Fibroblast of skin of right biceps (primary cell): ENCODE measurements at places on chromosomes 12 and 14.

DNA sequence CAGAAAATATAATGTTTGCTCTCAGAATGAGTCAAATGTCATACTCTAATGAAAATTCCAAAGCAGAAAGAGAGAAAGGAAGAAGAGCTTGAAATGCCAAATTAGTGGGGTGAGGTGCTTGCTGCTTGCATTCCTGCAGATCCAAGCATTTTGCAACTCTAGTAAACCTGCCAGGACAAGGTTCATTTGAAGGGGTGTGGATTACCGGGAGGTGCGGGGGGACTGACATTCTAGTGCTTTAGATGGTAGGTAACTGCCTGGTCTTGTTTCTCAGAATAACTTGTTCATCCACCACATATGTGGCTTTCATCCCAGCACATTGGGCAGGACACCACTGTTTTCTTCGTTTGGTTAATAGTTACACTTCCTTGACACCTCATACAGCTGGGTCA lies 144.4 kb downstream of the AKAP6 start:
- peak; percentile 81 for DNase-seq

DNA sequence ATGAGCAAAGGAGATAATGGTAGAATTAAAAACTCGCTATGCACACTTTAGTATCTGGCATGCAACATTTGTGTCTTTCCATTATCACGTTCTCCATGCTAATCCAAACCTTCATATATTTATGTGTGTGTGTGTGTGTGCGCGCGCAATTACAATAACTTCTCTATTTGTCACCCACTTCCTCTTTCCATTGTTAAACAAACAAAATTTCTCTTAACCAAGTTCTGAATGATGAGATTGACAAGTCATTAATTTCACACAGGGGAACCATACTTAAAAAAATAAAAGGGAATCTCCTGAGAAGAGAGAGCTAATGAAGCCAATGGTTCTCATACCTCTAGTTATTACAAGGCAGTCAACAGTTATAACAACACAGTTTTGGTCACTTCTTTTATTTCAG lies 575.9 kb upstream of the MDGA2 start:
- DNase-seq: no peak

GRCh38 chr14:32186248-32186647 lies 15.6 kb upstream of the RNU6-7 start:
- no peak for DNase-seq

DNA sequence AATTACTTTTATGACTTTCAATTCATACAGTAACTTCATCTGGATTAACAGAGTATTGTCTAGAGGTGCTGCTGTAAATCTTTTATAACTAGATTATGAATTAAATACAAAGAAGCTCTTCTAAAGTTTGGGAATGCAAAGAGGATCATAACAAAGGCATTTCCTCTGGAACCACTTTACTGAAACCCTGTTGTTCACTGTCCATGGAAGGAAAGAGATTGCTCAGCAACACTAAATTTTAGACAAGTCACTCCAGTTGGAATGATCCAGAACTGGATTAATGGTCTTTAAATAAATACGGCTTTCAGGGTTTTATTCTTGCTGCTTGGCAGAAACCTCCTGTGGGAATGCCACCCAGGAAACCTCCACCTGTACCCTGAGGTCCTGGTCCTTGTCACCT lies 250.6 kb downstream of the KSR2 start:
- peak; percentile 67 for DNase-seq

DNA sequence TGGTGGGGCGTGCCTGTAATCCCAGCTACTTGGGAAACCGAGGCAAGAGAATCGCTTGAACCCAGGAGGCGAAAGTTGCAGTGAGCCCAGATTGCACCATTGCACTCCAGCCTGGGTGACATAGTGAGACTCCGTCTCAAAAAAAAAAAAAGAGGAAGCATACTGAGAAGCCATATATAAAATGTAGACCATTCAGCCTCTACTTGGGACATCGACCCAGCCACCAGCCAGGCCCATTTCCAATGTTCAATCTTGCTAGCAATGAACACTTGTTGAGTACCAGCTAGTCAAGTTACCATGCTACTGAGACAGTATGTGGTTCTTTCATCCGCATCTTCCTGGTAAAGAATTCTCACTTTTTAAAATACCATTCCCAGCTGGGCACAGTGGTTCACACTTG lies 33.4 kb upstream of the RASSF8 start:
- no peak for DNase-seq

GRCh38 chr14:68969278-68970033 lies 9.6 kb downstream of the ACTN1 start:
- no peak for DNase-seq

- DNase-seq: no peak
Observed at GRCh38 chr12:48106681-48107613, 1.1 kb upstream of the SENP1 start.

GRCh38 chr14:57889245-57889644 lies 23.4 kb upstream of the SLC35F4 start:
- DNase-seq: peak; percentile 28

GRCh38 chr12:110754101-110754793 lies 11.6 kb upstream of the PPP1CC start:
- no peak for DNase-seq

GRCh38 chr12:63911341-63911740 lies 66.8 kb downstream of the SRGAP1 start:
- no peak for DNase-seq

DNA sequence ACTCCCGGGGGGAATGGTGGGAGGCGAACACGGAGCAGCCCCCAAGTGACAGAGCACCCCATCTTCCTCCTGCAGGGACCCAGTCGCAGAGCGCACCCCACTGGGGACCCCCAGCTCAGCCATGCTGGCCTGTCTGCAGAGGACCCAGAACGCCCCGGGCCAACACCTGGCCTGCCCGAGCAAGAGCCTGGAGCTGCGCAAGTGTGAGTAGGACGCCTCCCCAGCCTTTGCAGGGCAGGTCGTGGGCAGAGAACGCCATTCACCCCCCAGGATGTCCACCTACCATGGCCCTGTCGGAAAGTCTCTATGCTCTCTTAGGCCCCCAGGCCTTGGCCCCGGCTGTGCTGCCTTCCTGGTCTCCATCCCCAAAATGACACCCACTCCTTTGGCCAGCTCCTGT lies 30.4 kb downstream of the FAM222A start:
- no peak for DNase-seq

DNA sequence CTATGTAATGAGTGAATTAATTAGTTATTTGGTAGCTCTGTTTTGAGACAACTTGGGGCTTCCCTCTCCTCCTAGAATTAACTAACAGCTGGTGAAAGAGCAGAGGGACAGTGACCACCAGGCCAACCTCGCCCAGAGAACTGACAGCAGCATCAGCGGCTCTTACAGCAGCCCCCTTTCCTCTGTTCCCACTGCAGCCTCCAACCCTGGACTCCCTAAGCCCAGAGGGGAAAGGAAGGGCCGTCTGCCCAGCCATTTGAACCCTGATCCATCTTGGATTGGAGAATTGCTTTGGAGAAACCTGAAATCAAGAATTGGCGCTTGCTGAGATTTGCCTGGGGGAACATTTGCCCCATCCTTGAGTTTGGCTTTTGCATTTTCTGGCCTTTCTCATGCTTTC lies 45.5 kb downstream of the B4GALNT3 start:
- DNase-seq: no peak

- DNase-seq: no peak
Observed at GRCh38 chr12:29030006-29030405, 119.1 kb upstream of the FAR2 start.

DNA sequence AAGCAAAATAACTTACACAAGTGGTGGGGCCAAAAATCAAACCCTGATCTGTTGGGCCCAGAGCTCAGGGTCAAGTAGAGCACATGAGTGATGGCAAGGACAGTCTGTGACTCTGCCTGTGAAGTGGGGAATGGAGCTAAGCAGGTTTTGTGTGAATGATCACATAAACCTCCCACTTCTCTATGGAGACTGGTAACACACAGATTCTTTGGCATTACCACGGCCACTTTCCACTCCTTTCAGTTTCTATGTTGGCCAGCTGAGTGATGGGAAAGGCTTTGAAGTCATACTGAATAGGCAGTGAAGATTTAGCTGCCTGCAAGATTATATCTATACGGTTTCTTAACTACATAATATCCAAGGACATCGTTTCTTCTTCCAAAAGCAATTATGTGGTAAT lies 97.9 kb downstream of the ARMH4 start:
- DNase-seq: no peak

DNA sequence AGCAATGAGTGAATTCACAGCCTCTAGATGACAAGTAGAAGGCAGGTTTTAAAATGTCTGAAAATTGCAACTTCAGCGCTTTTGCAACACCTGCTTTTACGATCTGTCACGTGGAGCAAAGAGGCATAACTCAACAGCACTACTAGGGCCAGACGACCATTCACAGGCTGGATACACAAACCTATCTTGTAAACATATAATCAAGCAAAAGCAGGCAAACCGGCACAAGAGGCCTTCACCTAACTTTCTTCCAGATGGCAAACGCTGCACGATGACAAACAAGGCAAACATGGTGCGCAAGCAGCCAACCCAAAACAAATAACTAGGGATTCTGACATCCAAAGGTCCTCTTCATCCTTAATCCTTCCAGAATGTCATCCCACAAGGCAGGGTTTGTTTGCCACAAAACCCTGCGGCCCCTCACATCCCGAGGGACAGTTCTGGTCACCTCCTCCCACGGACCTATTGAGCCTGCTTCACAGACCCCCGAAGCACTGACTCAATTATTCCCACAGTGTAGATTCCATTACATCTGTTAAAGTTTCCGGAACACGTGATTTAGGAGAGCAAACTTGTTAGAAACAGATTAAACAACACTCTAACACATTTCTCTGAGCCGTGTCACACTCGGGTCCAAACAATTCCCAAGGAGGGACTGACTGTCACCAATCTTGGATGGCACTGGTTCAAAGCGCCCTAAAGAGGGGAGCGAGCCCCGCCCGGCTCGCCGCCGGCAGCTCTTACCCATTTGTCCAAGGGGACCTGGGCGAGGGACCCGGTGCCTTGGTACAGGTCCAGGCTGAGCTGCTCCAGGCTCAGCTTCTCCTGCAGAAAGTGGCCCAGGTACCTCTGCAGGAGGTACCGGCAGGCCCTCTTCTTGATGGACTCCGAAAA lies 823 bp downstream of the ATG2B start:
- DNase-seq: peak; percentile 5

- no peak for DNase-seq
Observed at GRCh38 chr12:14701809-14702568, 5.6 kb upstream of the GUCY2C start.

GRCh38 chr14:50191499-50191898 lies 39.9 kb downstream of the SOS2 start:
- no peak for DNase-seq

GRCh38 chr12:94133964-94134795 lies 14.2 kb upstream of the PLXNC1 start:
- peak; percentile 65 for DNase-seq

DNA sequence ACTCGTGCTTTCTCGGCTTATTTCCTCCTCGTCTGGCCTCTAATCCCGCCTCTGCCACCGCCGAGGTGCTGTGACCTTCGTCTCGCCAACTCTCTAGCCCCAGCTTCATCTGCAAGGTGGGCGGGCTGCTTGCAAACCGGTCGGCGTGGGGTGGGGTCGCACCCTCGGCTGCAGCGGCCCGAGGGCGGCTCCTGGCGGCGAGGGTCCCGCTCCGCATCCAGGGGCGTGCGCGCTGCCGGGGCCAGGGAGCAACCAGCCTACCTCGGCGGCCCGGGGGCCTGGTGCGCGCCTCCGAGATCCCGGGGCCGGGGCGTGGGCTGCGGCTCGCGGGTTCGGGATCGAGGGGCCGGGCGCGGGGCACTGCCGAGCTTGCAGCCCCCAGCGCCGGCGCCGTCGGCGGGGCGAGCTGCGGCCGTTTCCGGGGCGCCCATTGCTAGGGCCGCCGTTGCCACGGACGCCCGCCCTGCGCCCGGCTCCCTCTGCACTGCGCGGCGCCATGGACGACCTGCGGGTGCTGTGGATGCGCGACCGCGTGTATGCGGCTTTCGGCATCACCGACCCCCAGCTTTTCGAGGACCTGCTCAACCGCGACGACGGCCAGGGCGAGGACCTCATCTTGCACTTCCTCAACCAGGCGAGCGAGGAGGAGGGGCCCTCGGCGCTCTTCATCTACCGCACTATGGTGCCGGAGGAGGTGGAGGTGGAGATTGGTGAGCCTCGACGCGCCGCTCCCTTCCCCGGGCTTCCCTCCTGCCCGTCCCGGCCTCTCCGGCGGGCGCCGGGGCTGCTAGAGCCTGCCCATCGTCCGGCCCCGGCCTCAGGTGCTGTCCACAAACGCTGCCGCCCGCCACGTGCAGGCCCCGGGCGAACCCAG lies at the start of gene DNAH10:
DNAH10 (plus strand) TSS at position 461 of the 874 bp plus-strand sequence; CDS start at position 497, 36 bp downstream.
- peak; percentile 21 for DNase-seq

GRCh38 chr12:45298721-45299692 lies 83.1 kb downstream of the ANO6 start:
- peak; percentile 75 for DNase-seq

- no peak for DNase-seq
Observed at GRCh38 chr12:131106349-131106941, 152.7 kb downstream of the ADGRD1 start.

GRCh38 chr12:117334051-117334450 lies 27.4 kb downstream of the NOS1 start:
- DNase-seq: no peak

DNA sequence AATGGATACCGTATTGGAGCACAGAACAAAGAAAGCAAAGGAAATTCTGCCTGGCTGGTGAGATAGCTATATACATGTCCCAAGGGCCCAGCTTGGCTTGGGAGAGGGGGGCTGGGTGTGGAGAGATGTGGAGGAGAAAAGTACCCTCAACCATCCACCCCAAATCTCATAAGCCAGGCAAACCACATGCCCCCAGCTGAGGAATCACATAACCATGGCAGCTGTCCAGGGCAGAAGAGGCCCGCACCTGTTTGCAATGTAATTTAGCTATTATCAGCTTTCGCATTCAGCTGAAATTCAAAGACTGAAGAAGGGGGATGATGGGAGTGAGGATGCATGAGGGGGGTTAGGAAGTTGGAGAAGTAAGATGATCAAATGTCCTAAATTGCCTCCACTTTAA lies 196.1 kb downstream of the TBX5 start:
- DNase-seq: no peak

DNA sequence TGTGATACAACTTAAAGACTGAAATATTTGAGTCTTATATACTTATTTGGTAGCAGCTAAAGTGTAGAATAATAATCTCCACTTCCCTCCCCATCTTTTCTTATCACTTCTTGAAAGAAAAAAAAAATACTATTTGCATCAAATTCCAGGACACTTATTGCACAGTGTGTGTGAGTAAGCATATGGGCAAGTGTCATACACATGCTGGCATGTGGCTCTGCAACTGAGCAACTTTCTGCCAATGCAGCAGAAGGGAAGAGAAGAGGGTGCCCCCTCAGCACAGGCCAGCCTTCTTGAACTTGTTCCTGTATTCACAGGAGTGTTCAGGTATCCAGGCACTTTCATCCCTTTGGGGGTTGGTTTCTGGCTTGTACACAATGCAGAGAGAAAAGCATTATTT lies 145.8 kb downstream of the CPNE8 start:
- DNase-seq: no peak
